ENCODE measurements at places on chromosomes 1 and 21.

DNA sequence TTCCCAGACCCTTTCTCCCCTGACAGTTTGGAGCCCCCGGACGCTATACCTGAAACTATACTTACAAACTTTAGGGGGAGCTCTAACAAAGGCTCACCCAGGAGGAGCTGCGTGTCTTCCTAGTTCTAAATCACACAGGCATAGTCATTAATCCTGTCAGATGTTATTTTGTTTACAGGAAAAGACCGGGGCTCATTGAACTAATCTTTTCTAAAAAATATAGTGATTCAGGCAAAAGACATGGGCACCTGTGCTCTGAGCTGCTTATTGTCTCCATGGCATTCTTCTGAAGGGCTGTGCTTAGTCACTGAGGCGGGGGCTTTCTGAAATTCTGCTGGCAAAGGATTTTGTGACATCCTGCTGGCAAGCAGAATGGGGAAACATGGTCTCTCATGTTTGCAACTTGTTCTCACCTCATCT lies 1577.0 kb downstream of the NCAM2 start:
- no peak for DNase-seq

DNA sequence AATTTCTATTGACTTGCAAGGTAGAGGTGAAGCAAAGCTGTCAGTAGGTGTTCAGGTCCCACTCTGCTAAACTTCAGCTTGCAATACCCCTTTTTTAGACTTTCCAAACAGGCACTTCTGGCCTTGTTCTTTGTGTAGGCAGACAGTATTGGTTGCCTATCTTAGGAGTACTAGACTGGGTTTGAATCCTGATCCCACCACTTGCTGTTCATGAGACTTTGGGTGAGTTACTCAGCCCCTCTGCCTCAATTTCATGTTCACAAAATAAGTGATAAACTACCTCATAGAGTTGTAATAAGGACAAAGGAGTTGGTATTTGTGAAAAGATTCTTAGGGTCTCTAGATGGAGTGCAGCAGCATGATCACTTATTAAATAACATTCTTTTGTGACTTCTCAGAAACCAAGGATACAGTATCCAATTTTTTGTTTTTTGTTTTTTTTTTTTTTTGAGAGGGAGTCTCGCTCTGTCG lies 5.2 kb downstream of the RCC1 start:
- peak; percentile 84 for DNase-seq

- DNase-seq: no peak
These were observed 58.1 kb downstream of the LRRN2 start for GRCh38 chr1:204627436-204627835.

DNA sequence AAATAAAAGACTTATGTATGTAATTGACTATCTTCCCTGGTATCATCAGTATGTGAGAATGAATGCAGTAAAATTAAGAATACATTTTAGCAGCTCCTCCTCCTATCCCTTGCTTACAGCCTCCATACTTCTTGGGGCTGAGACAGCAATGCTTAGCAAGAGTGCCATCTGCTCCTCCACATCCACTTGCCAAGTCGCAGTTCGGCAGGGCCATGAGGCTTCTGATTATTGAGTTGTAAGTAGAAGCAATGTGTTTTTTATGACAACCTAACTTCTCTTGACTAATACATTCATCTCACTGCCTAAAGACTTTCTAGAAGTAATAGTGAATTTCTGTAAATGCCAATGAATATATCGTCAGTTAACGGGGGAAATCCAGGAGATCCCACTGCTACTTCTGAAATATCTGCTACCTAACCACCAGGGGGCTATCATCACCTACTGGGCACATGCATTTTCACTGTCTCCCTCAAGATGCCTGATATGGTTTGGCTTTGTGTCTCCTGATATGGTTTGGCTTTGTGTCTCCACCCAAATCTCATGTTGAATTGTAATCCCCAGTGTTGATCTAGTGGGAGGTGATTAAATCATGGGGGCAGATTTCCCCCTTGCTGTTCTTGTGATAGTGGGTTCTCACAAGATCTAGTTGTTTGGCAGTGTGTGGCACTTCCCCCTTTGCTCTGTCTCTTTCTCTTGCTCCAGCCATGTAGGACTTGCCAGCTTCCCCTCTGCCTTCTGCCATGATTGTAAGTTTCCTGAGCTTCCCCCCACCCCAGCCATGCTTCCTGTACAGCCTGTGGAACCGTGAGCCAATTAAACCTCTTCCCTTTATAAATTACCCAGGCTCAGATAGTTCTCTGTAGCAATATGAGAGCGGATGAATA lies 59.6 kb downstream of the EXTL2 start:
- peak; percentile 47 for DNase-seq

- no peak for DNase-seq
These were observed 26.2 kb downstream of the UBASH3A start for GRCh38 chr21:42429856-42430255.

GRCh38 chr1:68164918-68165317 lies 67.4 kb downstream of the WLS start:
- no peak for DNase-seq

DNA sequence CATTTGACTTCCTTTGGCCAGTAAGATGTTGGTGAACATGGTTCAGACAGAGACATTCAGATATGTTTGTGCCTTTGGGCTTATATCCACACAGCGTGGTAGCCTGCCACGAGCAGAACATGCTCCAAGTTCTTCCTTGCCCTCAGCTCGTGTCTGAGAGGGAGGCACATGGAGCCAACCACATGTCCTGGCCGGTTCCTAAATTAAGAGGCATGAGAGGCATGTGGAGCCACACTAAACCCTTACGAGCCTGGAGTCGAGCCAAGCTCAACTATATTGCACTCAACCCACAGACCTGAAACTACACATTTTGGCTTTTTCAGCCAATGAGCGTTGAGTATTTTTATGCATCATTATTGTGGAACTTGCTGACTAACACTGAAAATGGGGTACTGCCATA lies 133.7 kb upstream of the KCNK1 start:
- peak; percentile 39 for DNase-seq

GRCh38 chr1:213994888-213995287 lies 7.1 kb downstream of the PROX1 start:
- no peak for DNase-seq

- DNase-seq: peak; percentile 60
These were observed 10.3 kb upstream of the LMNA start for GRCh38 chr1:156104065-156104810.

- no peak for DNase-seq
These were observed 8.2 kb upstream of the GRIK3 start for GRCh38 chr1:37042506-37042905.

GRCh38 chr1:1873186-1873585 lies 17.7 kb downstream of the GNB1 start:
- no peak for DNase-seq

- DNase-seq: no peak
These were observed 37.2 kb downstream of the GNB1 start for GRCh38 chr1:1853593-1854257.

- DNase-seq: no peak
These were observed 47.5 kb upstream of the DIP2A start for GRCh38 chr21:46411236-46411635.

DNA sequence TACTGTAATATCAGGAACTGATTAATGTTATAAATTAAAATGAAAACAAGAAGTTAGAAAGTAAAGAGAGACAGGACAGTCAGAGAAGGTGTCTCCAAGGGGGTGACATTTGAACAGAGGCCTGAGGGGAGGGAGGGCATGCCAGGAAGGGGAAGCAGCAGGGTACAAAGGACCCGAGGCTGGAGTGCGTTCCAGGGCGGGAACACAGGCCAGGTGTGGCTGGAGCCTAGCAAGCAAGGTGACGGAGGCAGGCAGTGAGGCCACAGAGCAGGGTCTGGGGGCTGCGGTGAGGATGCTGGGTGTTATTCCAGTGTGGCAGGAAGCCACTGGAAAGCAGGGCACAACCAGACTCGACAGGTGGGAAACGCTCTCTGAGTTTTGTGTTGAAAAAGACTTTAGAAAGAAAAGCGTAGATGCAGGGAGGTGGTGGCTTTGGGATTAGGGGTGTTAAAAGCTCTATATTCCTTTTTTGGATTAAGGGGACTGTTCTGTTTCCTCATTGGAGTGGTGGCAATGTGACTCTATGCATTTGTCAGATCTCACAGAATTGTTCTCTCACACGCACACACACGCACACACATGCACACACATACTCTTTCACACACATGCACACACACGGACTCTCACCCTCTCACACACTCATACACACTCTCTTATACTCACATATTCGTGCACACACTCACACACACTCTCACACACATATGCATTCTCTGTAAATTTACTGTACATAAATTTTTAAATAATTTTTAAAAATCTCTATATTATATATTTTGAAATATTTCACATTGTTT lies 124.5 kb downstream of the GLIS1 start:
- no peak for DNase-seq

DNA sequence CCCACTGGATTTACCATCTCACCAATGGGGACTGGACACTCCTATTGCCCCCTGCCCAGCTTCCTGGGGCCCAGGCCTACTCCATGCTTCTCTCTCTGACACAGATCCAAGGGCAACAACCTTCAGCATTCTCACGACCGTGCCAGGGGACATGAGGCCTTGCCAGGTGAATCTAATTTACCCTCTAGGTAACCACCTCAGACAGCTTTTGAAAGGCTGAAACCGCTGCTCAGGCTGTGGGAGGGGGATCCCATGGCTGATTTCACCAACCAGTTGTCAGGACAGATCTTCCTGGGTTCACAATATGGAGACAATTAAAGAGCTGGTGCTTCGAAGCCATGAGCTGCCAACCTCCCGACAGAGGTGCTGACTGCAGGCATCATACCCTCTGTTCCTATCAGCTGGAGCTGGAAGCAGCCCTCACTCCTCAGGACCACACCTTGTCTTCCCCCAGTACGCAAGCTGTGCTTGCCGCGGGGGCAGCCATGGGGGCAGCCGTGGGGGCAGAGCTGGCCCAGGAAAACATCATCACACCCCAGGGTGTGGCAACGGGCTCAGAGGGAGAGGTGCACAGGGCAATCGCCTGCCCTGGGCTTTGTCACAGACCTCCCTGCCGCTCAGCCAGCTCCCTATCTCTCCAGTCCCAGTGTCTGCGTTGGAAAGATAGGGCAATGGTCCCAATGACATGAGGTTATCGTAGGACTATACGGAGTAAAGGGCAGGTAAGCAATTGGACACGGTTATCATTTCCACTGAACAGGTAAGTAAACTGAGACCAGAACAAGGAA lies 120.2 kb downstream of the DMRTB1 start:
- DNase-seq: no peak

DNA sequence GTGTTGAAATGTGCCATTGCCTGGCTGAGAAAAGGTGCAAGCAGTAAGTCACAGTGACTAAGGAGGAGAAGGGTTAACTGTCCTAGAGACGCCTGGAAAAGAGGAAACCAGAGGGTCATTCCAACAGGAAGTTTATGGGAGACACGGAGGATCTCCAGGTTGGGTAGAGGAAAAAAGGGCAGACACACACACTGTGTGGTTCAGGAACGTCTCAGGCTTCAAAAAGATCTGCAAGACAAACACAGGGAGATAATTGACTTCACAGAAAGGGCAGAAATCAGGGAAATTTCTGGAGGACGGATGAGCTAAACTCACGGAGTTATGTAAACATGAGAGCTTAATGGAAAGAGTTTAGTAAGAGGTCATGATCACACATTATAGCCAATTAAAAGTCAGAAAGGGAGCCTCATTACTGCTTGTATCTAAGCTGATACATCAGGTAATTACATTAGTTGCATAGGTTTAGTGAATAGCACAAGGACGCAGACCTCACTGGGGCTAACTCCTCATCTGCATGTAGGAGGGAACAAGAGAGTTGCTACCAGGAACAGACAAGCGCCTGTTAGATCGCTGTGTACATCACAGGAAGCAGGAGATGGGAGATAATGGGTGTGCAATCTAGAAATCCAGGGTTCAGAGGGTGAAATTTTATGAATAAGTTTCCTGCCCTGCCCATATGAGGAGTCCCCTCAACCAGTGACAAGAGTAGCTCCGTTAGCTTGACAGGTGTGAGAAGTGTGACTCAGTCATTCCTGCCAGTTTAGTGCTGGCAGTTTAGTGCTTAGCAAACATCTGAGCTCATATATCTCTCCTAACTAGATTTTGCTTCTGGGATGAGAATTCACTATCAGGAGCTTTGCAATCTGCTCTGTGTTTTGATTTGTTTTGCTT lies 96.6 kb upstream of the TNR start:
- no peak for DNase-seq

DNA sequence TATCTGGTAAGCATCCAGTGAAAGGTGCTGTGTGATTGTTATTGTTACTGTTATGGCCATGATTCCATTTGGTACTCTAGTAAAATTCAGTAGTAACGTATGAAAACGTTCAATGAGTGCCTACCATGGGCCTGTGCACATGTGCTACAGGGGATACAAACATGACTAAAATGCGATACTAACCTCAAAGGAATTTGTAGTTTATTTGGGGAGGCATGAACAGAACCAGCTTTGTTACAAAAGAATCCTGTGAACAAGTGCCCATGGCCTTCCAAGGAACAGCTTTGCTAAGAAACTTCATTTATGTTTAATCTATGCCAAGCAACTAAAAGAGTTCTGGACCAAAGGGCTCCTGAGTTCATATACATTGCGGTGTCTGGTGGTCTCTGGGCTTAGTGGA lies 28.7 kb downstream of the PTGFR start:
- no peak for DNase-seq

DNA sequence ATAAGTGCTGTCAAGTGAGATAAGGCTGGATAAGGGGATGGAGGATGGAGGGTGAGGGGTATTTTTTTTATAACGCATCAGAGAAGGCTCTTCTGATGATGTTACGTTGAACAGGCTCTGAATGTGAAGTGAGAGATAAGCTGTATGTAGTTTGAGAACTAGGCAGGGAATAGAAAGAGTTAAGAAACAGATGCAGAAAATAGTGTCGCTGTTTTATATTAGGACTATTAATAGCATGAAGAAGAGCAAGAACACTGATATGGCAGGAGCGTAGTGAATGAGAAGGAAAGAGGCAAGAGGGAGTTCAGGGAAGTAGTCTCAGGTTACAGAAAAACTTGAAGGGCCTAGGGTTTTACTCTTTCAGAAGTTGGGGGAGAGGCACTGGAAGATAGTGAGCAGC lies 59.8 kb downstream of the GPR88 start:
- DNase-seq: no peak

GRCh38 chr1:235675152-235675890 lies 25.7 kb upstream of the GNG4 start:
- DNase-seq: no peak

- DNase-seq: no peak
These were observed 110.5 kb downstream of the ZNF644 start for GRCh38 chr1:90911353-90911752.

DNA sequence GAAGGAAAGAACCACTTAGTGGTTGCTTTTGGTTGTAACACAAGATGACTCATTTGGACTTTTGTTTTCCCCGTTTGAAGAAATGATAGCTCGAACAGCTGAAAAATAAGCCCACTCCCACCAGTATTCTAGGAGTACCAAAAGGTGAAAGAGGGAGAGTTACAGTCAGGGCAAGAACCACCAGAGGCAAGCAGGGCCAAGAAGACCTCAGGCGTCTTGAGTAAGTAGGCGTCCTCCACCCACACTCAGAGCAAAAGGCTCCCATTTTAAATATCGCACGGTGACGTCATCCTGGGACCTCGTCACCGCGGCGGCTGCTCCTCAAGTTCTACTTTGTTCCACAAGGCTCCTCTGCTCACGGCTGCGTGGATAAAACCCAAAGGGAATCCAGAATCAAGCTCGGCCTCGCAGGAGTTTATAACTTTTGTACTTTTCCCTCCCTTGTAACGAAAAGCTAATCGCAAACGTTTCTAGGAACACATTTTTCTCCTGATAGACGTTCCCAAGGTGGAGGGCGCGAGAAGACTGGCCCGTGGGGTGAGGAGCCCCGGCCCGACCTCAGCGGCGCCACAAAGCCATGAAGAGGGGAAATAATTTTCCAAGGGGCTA lies 1.2 kb downstream of the BTG3 start:
- peak; percentile 86 for DNase-seq

- DNase-seq: no peak
These were observed 7.2 kb upstream of the CFHR5 start for GRCh38 chr1:196970182-196970581.
